ENCODE measurements at places on chromosomes 6 and 20.
A peak's percentile ranks its signal among the peaks of the same experiment; 100 is the strongest.

GRCh38 chr6:155223646-155224451, 40.0 kb upstream of the CLDN20 start:
- peak; percentile 59 for DNase-seq

DNA sequence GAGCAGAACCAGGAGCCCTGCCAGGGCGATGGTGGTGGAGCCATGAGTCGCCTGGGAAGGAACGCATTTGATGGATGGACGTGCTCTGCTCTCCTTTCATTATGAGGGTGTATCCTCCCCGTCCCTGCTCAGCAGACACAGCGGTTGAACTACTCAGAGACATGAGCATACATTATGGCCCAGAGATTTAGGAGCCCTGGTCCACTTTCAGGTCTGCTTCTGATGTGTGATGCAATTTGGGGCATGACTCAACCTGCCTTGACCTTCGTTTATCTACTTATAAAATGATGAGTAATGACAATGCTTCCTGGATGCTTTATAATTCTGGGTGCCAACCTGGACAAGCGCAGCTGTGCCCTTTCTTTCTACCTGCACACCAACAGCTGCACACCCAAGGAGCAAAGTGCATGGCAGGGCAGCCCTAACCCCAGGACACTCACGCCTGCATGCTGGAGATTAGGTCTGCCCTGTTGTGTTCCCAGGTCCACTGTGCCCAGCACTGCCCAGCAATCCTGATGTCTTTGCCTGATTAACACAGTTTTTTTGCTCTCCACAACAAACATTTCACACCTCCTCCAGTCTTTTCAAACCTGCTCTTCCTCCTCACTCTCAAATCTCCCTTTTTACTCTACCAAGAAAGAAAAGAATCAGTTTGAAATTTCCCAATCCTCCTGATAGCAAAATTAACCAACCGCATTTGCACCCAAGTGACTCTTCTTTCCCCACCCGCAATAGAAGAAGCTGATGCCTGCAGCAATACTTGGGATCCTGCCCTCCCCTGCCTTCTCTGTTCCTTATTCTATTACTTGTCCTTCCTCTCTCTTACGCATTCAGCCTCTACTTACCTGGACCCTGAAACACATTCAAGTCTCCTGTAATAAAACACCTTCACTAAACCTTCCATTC, 81.2 kb downstream of the EZR start:
- DNase-seq, result no peak

DNA sequence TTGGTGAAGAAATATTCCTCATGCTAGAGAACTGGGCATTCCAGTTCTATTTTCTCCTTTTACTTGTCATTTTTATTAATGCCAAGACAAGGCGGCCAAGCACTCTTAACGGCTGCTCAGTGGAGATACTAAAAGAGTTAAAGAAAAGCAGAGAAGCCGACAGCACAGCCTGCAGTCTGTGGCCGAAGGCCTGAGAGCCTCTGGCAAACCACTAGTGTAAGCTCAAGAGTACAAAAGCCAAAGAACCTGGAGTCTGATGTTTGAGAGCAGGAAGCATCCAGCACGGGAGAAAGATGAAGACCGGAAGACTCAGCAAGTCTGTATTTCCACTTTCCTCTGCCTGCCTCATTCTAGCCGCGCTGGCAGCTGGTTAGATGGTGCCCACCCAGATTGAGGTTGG, 167.1 kb upstream of the FUT9 start:
- DNase-seq, result no peak

DNA sequence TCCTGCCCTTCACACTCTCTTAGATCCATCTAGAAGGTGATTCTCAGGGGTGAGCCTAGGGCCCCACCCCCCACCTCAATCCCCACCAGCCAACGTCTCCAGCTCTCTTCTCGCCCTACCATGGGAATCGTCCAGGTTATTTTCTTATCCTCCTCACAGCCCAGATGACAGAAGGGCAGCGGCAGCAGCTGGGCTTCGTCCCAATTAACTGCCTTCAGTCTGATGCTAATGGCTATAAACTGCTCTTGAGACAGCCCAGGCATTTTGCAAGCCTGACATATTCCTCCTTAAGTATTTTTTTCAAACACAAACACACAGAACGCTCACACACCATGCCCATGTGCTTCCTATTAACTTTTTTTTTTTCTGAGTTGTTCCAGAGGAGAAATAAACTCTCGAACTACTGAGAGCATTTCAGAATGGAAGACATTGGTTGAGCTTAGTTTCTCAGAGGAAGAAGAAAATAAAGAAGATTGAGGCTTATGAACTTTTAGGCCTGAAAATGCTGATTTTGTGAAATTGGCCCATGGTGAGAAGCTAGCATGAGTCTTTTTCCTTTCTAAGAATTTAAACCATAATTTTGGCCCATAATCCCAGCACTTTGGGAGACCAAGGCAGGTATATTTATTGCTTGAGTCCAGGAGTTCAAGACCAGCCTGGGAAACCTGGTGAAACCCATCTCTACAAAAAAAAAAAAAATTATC, 124.6 kb downstream of the EYA2 start:
- no peak for DNase-seq

DNA sequence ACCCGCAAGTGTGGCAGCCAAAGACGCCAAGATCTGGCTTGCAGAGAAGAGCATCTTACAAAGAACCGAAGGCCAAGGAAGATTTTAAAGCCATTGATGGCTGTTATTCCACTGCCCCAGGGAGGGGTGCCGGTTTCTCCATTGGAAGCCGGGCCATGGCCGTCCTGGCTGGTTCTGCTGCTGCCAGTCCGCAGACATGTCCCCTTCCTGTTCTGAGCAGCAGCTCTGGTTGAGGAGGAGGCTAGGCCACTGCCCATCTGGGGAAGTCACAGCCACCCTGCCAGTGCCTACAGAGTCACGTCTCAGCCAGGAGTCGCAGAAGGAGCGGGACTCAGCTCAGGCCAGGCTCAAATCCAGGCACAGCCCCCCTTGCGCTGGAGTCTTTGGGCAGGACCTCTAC, 42.6 kb upstream of the MRGBP start:
- DNase-seq, result no peak

- no peak for DNase-seq
Observed at GRCh38 chr20:25394996-25395395, 4.4 kb upstream of the ABHD12 start.

DNA sequence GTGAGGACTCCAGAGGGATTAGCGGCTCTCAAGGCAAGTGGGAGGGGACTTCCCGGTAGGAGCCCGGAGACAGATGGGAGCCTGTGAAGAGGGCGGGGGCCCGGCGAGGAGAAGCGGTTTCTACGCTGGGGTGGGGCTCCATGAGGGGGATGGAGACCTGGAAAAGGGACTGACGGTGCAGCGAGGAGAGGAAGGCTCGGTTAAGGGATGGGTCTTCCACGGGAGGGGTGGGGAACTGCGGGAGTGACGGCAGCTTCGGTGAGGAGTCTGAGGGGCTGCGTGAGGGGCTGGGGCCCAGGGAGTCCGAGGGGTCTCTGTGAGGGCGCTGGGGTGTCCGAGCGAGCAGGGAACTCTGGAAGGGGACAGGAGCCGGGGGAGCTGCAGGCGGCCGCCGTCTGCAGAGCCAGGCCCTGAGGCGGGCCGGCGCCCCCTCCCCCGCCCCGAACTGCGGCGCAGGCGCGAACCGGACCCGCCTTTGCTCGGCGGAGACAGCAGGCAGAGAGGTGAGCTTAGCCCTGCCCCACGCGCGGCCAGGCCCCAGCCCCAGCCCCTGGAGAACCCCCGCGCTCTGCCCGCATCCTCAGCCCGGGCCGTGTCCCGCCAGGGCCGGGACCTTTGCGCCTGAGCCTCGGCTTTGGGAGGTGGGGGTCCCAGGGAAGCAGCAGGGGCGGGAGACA, at the start of gene NRSN2:
Gene NRSN2, plus strand, starts transcription at position 472 of the 677 bp plus-strand sequence. CDS start 2,533 bp downstream, outside the sequence.
- peak; percentile 53 for DNase-seq

GRCh38 chr6:33430991-33431879, 11.4 kb downstream of the SYNGAP1 start:
- DNase-seq, result peak; percentile 74

DNA sequence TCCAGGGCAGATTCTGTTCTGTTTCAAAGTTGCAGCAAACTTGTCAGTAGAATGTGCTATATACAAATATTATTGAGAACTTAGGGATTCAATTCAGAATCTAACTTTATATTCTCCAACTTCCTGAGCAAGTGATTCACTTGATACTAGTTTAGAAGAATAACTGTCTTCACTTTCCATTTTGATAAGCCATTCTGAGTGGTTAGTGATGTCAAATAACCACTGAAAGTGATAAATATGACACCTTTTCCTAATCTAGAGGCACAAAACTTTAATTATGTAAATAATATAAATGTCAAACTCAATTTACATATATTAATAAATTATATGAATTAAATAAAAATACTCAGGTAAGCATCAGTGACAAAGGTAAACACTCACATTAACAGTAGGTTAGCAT, 20.5 kb upstream of the SIM1 start:
- no peak for DNase-seq

DNA sequence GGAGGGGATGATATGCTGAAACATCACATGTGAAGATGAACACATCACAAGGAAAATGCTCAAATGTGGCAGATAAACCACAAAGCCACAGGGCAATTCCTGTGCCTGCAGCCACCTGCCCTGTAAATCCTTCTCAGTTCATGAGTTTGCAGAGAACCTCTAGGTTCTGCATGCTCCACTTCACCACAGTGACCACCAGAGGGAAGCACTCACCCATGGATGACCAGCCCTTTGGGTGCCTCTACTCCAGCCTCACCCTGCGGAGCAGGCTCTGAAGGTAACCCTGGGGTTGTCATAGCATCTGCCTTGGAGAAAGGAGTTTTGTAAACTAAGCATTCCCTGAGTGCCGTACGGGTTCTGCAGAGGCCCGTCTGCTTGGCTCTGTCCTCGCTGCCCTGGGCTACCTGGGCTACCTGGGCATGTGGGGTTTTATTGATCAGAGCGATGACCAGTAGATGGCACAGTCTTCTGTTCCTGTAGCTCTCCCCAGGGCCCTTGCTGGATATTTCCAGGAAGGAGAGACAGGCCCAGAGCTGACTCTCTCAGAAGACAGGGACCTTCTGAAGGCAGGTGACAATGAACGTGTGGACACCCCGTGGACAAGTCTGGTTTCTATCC, 31.7 kb upstream of the CST1 start:
- DNase-seq, result peak; percentile 26

DNA sequence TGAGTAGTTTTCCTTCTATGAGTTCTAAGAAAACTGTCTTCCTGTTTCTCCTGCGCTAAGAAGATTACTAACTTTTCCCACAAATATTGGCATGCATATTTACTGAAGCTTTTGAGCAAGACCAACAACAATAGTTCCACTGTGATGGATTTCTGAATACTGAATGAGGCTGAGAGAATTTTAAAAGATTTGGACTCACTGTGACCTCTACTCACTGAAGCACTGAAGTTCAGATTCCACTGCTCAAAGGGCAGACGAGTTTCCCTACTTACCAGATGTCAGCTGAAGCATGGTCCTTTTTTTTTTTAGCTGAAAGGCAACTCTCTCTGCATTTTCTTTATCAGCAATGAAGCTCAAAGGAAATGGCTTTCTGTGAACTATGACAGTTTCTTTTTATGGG, 718.5 kb downstream of the RFPL4B start:
- no peak for DNase-seq

GRCh38 chr6:15628499-15629131, 34.2 kb downstream of the DTNBP1 start:
- DNase-seq, result peak; percentile 54

DNA sequence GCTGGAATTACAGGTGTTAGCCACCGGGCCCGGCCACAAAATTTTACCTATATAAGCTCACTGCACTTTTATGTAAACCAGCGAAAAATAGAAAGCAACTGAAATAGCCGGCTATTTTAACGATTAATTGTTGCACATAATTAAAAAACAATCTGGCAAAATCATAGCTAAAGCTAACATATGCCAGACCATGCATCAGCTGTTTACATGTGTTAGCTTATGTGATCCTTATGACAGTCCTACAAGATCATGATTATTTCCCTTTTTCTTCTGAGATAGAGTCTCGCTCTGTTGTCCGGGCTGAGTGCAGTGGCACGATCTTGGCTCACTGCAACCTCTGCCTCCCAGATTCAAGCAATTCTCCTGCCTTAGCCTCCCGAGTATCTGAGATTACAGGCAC, 157.0 kb downstream of the ZFP64 start:
- no peak for DNase-seq

DNA sequence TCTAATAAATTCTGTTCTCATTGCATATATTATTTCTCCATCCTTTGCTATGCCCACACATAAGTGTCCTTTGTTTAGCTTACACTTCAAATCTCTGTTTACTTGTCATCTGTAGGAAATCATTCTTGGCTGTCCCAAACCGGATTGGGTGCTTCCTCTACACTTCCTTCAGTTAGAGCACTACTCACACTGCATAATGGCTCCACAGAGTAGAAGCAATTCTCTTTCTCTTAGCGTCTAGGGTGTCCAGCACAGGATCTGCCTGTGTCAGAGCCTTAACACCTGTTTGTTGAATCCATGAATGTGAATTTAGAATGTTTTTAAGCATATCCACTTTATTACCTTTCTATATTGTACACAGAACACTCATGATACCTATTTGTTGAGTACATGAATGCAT, 87.0 kb upstream of the BMP2 start:
- DNase-seq, result no peak

DNA sequence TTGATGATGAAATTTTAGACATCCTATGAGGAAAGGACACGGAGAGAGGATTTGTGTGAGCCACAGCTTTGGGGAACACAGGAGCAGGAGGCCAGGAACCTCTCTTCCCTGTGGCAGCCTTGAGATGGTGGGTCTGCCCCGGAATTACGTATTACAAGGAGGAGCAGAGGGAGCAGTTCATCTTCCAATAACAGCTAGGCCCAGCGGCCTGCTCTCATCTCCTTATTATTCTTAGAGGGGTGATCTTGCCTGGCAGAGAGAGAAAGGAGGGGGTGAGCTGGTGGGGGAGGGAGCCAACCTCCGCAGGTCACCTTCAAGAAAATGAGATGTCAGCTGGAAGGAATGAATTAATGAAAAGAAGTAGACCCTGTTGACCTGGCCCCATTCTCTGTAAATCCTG, 305.8 kb downstream of the LRFN2 start:
- no peak for DNase-seq

GRCh38 chr6:122005661-122006060, 393.8 kb upstream of the HSF2 start:
- DNase-seq, result no peak

- DNase-seq, result no peak
Observed at GRCh38 chr20:63295018-63295417, 2.0 kb downstream of the COL20A1 start.

DNA sequence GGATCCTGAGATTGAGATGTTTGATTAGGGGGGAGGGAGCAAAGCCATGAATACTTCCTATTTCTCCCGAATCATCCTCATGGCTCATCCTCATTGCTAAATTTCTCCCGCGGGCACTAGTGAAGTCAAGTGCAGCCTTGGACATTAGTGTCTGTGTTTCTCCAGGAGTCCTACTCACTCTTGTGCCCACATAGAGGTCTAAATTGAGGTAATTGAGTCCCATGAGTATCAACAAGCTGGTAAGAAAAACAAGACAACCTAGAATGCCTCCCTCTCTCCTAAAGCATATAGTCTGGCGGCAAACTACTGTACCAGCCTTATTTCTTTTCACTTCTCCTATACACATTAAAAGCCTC, 420 bp downstream of the CENPQ start:
- no peak for DNase-seq
